Left renal pelvis (tissue), 4 donors: ENCODE measurements at places on chromosomes 11 and 22.

- no peak for DNase-seq
Measured at GRCh38 chr22:23385678-23386631, 194.1 kb downstream of the IGLL1 start.

- no peak for DNase-seq
Measured at GRCh38 chr22:30048681-30049080, 31.6 kb upstream of the HORMAD2 start.

DNA sequence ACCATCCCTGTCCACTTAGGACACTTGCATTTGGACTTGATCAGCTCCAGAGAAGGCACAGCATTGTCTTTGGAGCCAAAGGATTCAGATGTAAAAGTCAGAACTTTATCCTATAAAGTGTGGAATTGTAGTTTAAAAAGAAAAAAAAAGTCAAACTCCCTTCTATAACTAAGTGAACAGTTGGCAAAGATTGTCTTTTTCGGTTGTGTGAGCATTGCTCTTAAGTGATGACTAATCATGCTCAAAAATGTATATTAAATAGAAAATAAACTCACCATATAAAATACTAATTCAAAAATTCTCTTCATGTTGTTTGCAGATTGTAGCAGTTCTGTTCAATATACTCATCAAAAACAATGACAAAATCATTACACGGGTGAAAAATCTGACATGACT lies 93.8 kb downstream of the ETS1 start:
- DNase-seq = no peak

DNA sequence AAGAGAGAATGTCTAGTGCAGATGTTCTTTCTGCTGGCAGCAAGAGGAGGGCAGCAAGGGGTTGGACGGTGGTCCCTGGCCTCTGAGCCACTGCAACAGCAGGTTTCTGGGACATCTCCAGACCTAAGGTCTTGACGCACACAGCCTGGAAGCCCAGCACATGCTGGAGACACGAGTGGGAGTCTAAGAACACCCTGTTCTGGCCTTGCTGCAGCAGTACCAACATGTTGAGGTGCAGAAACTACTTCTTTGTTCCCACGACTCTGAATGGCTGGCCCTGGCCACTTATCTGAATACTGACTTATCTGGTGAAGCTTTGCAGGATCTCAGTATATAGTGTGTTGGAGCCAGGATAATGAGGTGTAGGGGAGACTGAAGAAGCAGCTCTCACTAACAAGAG lies 6.8 kb downstream of the MICAL2 start:
- no peak for DNase-seq

DNA sequence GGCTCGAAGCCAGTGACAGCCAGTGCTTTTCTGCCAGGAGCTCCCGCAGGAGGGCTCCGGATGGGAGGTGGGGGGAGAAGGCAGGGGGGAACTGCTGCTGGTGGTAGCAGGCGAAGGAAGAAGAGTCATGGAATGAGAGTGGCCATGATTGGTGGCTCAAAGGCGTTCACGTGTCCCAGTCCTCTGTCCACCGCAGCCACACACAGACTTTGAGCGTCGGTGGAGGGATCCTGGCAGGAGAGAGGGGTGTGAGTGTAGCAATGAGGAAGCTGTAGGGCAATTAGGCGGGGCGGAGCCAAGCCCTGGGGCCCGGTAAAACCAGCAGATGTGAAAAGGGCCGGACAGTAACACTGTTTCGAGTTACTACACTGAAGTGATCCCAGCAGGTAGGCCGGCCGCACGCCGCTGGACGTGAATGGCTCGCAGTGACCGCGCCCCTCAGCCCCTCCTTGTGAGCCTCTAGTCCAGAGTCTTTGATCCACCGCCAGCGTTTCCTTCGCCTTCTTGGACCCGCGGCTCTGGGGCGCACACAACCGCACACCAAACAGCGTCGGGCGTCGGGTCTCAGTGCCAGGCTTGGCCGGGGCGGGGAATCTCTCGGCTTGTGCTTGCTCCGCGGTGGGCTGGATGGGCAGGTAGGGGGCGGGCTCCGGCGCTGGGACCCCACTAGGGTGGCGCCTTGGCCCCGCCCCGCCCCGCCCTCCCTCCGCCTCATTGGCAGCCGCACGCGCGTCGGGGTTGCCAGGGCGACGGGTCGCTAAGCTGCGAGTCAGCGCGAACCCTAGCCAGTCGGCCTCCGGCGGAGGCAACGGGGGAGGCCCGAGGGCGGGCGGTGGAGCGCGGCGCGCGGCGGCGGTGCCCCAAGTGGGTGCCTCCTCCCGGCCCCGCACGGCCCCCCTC lies at the start of gene LRRC10B:
LRRC10B (plus strand) TSS at position 788 of the 900 bp plus-strand sequence. CDS start 250 bp downstream, outside the sequence.
- DNase-seq = no peak
